ENCODE measurements at places on chromosomes 2 and 18.

DNA sequence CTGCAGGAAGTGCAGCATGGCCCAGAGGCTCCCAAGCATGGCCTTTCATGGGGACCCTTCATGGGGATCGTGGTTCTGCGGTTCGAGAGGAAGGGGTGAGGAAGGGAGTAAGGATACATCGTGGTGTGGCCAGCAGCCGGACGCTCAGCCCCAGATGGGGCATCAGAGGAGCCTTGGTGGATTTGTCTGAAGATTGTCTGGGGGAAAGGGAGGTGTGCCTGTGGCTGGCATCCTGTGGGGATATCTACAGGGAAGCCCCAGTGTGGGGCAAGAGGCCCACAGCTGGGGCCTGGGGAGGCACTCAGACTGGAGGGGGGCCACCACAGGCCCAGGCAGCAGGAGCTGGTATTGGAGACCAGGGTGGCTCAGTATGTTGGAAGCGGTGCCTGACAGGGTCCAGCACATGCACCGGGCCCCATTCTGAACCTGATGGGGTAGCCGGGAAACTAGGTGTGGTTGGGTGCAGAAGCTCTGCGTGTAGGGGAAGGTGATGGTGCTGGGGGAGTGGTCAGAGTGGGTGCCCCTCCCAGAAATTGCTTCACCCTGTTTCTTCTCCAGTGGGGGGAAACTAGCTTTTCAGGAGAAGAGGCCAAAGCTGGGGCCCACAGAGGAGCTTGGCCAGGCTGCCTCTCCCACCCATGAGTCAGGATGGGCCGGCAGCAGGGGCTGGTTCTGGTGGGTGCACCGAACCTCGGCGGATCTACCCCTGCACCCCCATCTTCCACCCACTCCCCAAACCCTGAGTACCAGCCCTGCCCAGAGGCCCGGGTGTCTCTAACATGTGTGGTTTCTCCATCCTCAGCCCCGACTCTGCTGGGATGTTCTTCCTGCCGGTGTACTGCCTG lies 274.4 kb upstream of the HDAC4 start:
- no peak for DNase-seq

DNA sequence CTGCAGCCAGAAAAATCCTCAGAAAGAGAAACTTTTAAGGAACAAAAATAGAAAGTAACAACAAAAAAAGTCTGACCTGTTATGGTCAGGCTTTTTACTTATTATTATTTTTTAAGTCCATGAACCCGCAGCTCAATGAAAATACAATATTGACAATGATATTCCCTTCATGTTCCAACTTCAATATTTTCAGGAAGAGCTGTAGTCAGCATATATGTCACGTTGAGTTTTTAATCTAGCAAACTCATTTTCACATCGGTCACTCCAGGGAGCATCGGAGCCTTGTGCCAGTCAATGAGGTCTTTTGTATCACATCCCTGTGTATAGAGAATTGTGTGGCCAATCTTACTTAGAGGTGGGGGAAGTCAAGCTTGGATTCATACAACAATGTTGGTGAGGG lies 568.4 kb upstream of the GCFC2 start:
- no peak for DNase-seq

DNA sequence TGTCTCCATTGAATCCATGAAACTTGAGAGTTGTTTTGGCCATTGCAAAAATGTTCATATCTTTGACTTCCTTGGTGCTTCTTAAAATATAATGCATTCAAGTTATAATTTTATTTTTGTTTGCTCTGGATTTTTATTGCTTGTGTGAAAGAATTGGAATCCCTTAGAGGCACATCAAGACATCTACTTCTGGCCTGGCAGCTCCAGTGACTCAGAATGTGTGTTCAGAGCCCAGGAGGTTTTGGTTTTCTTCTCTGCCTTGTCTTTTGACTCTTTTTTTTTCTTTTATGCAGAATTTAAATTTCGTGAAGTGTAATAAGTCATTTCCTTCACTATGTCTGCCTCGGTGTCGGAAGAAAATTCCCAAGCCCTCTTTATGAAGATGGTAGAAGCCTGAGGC lies 180.2 kb downstream of the LTBP1 start:
- DNase-seq, result no peak

GRCh38 chr18:13186687-13187086 lies 31.9 kb upstream of the LDLRAD4 start:
- DNase-seq, result no peak

DNA sequence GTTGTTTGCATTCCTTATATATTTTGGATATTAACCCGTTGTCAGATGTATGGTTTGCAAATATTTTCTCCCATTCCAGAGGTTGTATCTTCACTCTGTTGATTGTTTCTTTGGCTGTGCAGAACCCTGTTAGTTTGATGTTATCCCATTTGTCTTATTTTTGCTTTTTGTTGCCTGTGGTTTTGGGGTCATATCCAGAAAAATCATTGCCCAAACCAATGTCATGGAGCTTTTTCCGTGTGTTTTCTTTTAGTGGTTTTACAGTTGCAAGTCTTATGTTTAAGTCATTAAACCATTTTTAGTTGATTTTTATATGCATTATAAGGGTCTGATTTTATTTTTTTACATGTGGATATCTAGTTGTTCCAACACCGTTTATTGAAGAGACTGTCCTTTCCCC lies 35.8 kb downstream of the PPIG start:
- no peak for DNase-seq

GRCh38 chr2:100577777-100578176 lies 15.0 kb downstream of the PDCL3 start:
- no peak for DNase-seq

DNA sequence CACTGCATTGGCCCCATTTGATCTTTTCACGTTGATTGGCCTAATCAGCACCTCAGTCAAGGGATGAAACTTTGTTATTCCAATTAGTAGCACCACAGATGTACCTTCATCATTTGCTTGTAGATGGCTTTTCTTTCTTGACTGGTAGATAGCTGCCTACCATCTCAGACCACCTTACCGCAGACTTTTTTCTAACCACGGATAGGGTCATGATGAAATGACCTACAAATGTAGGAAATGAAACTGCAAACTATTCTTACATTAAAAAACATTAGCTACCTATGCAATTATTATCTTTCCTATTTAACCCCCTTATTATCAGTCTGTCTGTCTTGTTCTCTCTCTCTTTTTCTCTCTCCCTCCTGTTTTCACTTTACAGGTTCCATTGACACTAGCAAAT lies 22.4 kb upstream of the SLC25A52 start:
- no peak for DNase-seq

- DNase-seq, result no peak
Measured at GRCh38 chr2:53104263-53104662, 663.3 kb upstream of the CHAC2 start.

DNA sequence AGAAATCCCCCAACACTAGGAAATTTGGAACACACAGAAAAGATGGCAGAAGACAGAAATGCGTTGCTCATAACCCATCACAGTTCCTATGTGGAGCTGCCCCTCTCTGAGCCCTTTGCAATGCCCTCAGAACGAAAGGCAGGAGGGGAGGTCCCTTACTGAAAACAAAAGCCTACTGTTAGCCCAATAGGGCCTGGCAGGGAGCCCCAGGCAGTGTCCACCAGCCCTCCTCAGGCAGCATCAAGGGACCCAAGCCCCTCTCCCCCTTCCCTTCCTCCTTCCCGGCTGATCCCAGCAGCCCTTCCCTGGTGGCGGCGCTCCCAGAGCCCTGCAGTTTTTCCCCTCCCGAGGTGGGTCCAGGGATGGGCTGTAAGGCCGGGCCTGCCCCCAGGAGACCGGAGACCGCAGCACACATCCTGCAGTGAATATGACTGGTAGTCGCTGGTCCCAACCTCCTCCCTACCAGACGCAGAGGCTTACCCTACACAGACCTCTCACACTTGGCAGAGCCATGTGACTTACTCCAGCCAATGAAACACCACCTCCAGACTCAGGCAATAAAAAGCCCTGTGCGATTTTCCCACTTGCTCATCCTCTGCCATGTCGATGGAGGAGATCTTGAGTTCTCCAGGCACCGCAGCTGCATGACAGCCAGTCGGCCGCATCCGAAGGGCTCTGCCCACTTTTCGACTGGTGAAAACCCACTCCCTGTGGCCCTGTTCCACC lies 19.4 kb upstream of the DUSP2 start:
- peak; percentile 77 for DNase-seq

GRCh38 chr2:161592713-161593112 lies 31.5 kb upstream of the SLC4A10 start:
- DNase-seq, result no peak

Data from stimulated activated CD8-positive, alpha-beta memory T cell treated with anti-CD3 and anti-CD28 coated beads, Interleukin-15, amount 100 ng/mL, for 48 hours (primary cell).